MCF 10A (cell line): ENCODE measurements at places on chromosomes 5 and 9. TPM values are rescaled to one million over a fixed set of nuclear protein-coding genes. Genes with fewer than 3 reads are reported as not detected.

Gene SLC46A2
- not detected in 2 replicates for total RNA-seq

Gene BSPRY
- 0.17 and 0.21 TPM in 2 replicates for total RNA-seq

DNA sequence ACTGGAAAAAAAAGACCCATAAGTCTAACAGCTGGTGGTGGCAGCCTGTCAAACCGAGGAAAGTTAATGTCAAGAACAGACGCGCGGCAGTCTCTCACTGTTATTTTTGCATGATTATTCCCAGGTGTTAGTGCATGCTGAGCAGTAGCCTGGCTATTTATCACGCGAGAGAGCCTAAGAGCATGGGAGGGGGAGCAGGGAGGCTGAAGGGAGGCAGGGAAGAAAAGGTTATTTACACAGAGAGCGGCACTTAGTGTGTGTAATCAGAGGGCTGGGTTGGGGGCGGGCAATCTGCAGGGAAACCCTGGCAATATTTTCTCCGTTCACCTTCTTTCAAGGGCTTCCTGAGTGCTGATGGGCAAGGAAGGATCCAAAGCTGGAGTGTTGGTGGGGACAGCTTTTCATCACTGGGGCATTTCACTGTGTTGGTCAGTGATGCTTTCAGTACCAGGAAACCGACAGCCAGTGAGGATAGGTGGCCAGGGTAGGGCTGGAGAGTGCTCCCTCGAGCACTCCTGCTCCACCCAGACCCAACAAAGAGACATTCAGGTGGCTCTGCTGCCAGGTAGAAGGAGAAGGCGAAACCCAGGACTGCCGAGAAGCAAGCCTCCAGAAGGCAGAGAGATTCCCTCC lies 39.6 kb downstream of the ZNF608 start:
- no peak for DNase-seq

Gene ITGA1
- 5.3 and 7.7 TPM in 2 replicates for total RNA-seq

Gene SEC61B
- total RNA-seq, result 238 and 324 TPM in 2 replicates
